AG09309 (cell line): ENCODE measurements at places on chromosomes 2 and 18.
A peak's percentile ranks its signal among the peaks of the same experiment; 100 is the strongest.

DNA sequence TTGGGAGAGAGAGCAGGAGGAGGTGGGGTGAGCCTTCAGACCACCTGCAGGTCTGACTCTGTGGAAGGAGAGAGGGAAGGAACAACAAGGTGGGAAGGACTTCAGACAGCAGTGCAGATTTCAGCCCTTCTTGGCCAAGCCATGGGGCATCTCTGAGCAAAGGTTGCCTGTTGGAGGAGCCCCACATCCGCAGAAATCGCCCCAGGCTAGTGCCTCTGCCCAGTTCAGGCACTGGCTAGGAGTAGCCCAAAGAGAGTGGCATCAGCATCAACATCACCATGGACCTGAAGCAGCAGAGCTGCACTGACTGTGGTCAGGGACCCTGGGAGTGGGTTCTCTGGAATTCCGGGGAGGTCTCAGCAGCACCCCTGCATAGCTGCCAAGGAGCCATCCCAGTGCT, 10.2 kb downstream of the GPR55 start:
- no peak for DNase-seq

DNA sequence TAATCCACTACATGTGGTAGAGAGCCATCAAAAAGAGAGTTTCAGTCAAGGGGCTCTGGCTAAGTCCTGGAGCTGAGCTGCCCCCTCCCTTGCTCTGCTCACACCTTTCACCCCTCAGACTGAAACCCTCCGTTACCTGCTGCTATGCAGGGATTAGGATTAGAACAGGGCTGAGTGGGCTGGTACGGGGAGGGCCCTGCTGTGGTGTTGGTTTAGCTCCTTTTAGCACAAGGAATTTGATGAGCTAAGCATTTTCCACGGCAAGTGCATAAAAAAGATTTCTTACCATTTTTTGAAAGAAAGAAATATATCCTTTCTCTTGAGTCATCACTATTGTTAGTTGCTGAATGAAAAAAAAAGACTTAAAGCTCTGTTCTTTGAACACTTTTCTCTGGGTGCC, 46.3 kb downstream of the TCF7L1 start:
- DNase-seq: no peak

DNA sequence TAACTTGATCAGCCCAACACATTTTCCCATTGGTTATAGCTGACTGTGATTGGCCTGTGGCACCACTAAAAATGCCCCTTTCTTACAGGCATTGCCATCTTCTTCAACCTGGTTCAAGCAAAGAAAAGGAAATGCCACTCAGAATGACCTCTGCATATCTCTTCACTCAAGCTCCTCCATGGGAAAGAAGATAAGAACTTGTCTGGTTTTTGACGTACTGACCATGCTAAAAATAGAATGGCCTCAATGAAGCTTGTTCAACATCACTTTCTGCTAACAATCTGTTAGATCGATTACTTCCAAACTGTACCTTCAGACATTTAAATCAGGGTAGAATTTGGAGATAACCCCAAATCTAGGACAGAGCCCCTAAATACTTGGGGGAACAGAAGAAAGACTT, 109.5 kb downstream of the CABYR start:
- DNase-seq: no peak

GRCh38 chr18:46755315-46756024, 1.4 kb downstream of the ST8SIA5 start:
- DNase-seq: no peak

- DNase-seq: peak; percentile 34
These were observed 422.5 kb downstream of the LPIN1 start for GRCh38 chr2:12168791-12169388.

GRCh38 chr2:175430236-175430635, 248.7 kb upstream of the ATP5MC3 start:
- DNase-seq: no peak
